ENCODE measurements at places on chromosomes 6 and 20. TPM values are rescaled to one million over a fixed set of nuclear protein-coding genes. Genes with fewer than 3 reads are reported as not detected.
A peak's percentile ranks its signal among the peaks of the same experiment; 100 is the strongest.

DNA sequence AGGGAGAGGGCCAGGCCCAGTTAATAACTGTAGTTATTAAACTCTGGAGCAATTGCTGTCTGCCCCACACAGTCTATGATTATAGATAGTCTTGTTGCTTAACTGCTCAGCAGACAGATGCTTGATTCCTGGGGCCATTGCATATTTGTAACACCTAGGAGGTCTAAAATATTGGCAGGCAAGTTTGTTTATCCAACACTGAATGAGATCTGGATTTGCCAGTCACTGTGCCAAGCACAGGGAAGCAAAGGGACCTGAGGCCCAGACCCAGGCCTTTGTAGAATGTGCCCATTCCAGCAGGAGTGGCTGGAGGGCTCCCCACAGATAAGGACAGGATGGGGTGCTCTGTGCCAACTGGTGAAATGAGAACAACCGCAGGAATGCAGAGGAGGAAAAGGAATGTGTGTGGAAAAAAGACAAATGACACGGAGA, 17.6 kb upstream of the ENTPD6 start:
- no peak for DNase-seq

DNA sequence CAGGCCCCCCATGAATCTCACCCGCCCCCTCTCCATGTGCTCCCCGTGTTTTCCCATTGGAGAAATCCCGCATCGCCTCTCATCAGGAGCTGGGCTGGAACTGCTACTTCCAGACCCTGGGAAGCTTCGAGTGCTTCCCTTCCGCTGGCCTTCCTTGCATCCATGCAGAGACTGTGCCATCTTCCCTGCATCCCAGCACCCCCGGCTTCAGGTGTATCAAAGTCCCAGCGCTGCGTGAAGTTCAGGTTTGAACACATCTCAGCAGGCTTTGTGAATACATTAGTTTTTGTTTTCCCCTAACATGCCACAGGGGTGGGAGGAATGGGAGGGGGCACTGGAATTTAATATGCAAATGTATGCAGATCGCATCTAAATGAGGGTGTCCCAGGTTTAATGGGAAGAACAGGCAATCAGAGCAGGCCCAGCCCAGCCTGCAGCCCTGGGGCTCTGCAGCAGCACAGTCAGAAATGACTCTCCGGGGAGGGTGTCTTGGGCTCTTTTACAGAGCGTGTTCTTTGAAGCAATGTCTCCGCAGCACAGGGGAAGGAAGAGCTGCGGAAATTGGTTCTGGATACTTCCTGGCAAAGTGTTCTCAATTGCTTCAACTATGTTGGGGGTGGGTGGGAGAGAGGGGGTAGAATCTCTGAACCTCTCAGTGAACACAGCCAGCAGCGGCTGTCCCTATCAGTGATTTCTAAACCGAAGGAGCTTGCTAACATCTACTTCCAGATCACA, 8.3 kb upstream of the MMP9 start:
- DNase-seq, result no peak

- no peak for DNase-seq
These were observed 408 bp downstream of the PTCHD4 start for GRCh38 chr6:48110436-48111142.

- no peak for DNase-seq
These were observed 65.0 kb upstream of the IFNGR1 start for GRCh38 chr6:137283940-137284810.

DNA sequence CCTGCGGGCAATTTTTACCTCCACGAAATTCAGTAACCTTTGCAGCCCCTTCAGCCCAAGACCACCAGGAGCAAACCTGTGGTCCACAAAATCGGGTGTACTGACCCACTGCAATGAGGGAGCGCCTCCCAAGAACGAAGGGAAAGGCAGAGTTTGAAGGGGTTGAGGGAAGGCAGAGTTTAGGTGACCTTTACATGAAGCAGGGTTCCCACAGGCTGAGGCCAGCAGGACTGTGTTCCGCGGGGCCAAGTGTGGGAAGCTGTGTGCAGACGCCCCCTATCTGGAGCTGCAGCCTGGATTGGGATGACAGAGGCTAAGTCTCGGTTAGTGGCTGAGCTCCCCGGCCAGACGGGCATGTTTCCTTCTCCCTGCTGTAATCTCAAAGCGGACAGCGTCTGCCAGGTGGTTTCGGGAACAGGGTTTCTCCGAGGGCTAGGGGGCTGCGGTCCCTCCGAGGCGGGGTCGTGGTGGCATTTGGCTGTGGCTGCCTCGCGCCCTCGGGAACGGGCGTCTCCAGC, 826 bp upstream of the PYGB start:
- no peak for DNase-seq

DNA sequence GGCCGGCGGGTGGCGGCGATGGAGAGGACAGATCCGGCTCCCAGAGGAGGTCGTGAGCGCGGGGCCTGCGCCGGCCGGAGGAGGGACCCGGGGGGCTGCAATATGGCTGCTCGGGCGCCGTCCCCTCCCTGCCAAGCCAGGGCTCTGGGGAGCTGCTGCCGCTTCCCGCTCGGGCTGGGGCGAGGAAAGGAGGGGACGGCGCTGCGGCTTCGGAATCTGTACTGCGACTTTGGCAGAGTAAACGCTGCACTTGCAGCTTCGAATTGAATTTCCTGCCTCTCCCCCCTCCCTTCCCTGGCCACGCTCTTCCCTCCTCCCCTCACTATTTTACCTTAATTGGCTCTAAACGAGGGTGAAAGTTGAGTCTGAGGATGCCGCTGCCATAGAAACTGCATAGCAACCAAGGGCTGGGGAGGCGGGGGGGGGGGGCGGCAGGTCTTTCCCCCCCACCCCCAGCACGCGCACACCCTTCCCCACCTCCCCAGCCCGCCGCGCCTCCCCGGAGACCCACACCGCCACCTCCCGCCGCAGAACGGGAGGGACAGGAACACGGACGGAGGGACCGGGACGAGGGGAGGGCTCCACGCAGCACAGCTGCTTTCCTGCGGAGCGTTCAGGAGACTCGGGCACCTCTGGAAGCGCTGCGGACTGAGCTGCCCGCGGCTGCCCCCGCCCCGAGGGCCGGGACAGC, 93.9 kb downstream of the RNASET2 start:
- no peak for DNase-seq

DNA sequence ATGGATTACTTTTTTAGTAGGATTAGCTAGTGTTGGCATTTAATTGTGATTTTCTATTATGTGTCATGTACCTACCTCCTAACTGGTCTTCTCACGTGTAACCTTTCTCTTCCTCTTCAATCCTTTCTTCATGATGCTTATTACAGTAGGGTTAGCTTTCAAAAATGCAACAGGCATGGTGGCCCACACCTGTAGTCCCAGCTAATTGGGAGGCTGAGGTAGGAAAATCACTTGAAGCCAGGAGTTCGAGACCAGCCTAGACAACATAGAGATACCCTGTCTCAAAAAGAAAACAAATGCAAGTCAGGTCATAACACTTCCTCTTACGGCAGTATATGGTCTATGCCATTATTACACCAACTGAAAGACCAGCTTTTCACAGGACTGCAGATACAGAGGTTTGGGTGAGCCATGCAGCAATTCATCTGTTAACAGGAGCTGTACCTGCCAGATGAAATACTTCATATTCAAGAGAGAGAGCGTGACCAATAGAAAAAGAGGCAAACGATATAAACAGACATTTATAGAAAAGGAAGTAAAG, 195.0 kb downstream of the TMEM242 start:
- no peak for DNase-seq

- DNase-seq, result no peak
These were observed 76.1 kb downstream of the RNF182 start for GRCh38 chr6:14000901-14001300.

GRCh38 chr6:97947841-97948240, 664.8 kb upstream of the MMS22L start:
- peak; percentile 24 for DNase-seq

APOM gene
- 1.2 TPM for total RNA-seq

SLC12A5 gene
- total RNA-seq, result 0.69 TPM

Data from skin of body (tissue), 3 donors.